ENCODE measurements at places on chromosomes 12 and 14.

DNA sequence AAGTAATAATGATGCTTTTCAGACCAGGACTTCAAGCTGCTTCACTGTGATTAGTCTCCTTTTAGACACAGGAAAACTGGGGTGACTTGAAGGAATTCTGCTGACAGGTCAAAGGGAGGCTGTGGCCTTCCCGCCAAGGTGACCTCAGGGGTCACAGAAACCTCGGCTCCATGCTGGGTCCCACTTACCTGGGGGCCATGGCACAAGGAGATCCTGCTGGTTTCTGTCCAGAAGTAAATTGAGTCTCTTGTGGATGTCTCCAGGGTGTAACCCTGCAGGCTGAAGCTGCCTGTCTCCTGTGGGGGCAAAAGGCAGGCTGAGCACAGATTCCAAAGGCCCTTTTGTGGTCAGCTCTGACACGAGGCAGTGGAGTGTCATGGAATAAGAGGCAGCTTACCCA lies 138.7 kb upstream of the MED13L start:
- no peak for DNase-seq

- no peak for DNase-seq
Observed at GRCh38 chr14:72024043-72024407, 91.8 kb downstream of the RGS6 start.

- no peak for DNase-seq
Observed at GRCh38 chr14:73162251-73162650, 25.9 kb downstream of the PSEN1 start.

- no peak for DNase-seq
Observed at GRCh38 chr12:111894556-111894955, 52.5 kb downstream of the MAPKAPK5 start.

- peak; percentile 76 for DNase-seq
Observed at GRCh38 chr12:131710464-131711457, at the start of gene SFSWAP. TSS of gene SFSWAP (plus strand) at chr12:131711090. CDS start at chr12:131711230, 140 bp downstream.

- DNase-seq: no peak
Observed at GRCh38 chr14:99171396-99171795, 100.6 kb downstream of the BCL11B start.

GRCh38 chr12:31531893-31532292 lies 59.0 kb downstream of the DENND5B start:
- no peak for DNase-seq

DNA sequence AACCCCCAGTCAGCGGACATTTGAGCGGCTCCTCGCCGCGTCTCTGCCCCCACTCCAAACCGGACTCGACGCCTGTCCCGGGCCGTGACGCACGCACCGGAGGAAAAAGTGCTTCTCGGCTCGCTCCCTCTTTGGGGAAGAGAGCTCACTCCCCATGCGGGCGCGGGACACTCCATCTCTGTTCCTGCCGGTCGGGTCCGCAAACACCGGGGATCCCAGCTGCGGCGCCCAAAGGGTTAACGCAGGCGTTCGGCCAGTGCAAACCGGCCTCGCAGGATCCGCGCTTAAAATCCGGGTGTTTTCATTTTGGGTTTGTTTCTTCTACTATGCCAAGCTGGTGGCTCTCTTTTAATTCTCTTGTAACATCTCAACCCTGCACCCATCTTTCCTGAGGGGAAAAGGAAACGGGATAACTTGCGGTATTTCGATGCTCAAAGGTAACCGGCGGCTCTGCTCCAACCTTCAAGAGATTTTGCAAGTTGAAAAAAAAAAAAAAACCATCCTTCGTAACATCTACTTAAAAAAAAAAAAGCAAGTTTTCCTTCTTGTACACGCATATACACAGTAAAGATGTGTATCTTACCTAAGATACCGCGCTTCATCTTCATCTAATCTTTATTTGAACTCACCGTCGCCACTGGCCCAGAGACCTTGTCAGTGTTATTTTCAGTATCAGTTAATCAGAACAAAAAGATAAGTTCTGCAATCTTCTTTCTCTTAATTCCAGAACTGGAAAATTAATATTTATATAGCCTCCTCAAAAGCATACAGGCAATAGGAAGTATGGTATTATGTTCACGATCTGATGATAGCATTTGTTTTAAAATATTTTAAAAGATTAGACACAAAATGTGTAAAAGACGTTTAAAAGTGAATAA lies 1.6 kb upstream of the ATP2B1 start:
- no peak for DNase-seq

GRCh38 chr14:99260587-99261551 lies 11.1 kb downstream of the BCL11B start:
- no peak for DNase-seq

DNA sequence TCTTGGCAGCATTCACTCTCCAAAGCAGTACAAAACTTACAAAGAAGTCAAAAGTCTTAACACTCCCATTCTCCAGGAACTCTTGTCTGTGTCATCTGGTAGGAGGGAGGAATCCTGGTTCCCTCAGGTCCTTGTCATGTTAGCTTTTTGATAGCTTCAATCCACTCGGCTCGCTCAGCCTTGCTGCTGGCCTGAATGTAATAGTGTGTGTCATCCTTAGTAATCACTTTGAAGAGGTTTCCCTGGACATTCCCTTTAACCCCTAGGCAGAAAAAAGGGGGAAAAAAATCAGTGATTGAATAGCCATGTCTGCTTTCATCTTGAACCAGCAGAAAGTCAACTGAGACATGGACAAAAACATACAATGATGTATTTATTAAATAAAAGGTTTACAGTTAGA lies 24.8 kb downstream of the PLEK2 start:
- no peak for DNase-seq

DNA sequence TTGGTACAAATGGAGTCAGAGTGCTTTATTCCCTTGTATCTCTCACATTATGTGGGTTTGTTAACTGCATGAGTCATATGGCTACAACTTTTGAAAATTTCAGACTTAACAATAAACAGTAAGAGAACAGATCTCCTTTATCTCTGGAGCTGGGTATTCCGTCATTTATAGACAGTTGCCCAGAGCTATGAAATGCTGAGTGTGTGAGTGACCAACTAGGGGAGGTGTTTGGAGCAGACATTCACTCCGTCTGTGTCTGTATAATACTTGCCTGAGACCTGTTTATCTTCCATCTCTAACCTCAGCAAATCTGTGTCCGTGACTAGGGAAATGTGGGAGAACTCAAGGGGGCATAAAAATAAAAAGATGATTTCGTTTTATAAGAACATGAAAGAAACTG lies 279.9 kb upstream of the FAR2 start:
- DNase-seq: no peak

GRCh38 chr14:34072921-34073320 lies 122.0 kb upstream of the EGLN3 start:
- no peak for DNase-seq

- peak; percentile 24 for DNase-seq
Observed at GRCh38 chr14:64387232-64387781, 846 bp upstream of the MTHFD1 start.

DNA sequence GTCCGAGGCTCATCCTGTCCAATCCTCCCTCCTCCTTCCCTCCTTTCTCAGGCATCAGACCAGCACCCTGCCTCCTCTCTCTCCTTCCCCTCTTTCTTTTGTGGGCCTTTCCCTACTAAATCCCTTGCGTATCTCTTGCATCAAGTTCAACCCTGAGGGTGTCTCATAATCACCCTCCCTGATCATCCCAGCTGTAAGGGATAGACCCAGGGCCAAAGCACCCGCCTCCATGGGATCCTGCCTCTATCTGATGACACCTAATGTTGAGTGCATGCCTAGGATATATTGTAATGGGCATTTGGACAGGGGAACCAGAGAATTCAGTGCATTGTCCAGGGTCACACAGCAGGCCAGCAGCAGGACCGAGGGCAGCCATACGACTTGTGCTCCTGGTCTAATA lies 84.9 kb downstream of the PHETA1 start:
- DNase-seq: no peak

- peak; percentile 92 for DNase-seq
Observed at GRCh38 chr12:65603438-65604351, 220.6 kb upstream of the HMGA2 start.

DNA sequence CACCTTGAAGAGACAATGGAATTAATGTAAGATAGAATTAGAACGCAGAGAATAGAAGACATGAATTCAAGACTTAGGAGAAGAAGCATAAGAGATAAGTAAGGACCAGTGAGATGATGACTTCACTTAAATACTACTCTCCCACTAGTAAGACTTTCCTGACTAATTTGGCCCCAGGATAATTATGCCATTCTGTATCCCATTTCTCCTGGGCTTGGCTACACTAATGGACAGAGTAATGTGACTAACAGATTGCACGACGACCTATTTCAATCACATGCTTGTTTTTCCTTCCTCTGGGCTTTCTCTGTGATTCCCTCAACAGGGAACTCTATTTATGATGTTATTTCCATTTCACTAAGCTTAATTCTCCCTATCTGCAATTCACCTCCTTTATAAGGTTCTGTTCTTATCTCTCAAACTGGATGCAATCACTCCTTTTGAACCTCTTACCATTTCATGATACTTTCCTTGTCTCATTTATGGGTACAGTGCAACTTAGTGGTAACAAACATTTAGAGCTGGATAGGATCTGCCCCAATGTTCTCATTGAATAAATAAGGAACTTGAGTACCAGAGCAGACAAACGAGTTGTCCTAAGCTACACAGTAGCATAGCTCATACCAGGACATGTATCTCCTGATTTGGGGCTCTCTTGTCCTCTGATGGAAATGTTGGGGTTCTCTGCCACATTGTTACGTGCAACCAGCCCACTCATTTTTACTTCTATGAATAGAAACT lies 102.7 kb downstream of the BTG1 start:
- DNase-seq: no peak

DNA sequence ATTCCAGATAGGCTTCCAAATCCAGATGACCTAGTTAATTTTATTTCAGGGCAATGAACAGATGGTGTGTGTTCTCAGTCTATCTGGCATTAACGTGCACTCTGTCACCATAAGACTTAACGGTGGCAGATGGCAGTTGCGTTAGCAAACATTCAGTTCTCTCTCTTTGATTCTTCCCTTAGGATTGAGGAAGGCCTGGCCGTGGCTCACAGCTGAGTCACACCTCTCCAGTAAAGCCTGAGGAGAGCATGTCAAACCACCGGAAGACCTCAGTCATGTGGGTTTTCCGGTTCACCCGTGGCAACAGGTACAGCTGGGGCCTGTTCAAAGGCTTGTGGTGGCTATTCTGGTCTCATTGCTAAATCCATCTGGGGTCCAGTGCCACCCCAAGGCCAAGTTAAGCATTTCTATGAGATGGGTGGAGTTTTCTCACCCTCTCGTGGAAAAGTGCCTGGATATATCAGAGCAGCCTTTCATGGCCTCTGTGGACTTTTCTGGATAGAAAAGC lies 545.1 kb upstream of the ATP2B1 start:
- peak; percentile 10 for DNase-seq

GRCh38 chr14:89379006-89379405 lies 38.0 kb downstream of the FOXN3 start:
- DNase-seq: no peak

DNA sequence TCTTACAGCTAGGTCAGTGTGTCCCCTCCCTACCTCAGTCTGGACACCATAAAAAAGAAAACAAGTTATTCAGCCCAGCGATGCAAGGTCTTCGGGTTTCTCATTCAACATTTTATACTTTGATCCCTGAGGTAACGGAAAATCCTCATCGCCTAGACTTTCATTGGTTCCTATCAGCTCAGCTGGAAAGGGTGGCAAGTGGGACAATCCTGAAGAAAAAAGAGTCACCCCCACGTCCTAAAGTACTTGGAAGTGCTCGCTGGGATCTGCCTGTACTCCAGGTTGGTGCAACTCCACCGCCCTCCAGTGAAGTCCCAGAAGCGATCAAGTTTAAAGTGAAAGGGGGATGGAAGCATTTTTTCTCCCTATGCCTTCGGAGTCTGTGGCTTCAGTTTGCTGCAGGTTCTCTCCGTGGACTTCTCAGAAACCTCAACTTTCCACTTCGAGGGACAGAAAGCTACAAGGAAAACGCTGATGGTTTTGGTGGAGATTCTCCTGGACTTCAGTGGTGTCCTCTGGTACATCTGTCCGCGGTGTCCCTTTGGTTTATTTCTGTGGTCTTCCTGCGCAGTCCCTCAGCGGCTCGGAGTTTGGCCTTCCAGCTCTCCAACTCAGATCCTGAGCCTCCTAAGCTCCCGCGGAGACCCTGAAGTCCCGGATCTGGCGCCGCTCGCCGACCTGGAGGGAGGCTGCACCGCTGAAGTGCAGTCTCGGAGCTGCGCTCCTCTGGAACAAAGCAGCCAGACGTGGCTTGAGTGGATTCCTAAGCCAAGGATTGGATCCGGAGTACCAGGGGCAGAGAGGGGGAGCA lies 1.8 kb upstream of the LRFN5 start:
- peak; percentile 71 for DNase-seq

DNA sequence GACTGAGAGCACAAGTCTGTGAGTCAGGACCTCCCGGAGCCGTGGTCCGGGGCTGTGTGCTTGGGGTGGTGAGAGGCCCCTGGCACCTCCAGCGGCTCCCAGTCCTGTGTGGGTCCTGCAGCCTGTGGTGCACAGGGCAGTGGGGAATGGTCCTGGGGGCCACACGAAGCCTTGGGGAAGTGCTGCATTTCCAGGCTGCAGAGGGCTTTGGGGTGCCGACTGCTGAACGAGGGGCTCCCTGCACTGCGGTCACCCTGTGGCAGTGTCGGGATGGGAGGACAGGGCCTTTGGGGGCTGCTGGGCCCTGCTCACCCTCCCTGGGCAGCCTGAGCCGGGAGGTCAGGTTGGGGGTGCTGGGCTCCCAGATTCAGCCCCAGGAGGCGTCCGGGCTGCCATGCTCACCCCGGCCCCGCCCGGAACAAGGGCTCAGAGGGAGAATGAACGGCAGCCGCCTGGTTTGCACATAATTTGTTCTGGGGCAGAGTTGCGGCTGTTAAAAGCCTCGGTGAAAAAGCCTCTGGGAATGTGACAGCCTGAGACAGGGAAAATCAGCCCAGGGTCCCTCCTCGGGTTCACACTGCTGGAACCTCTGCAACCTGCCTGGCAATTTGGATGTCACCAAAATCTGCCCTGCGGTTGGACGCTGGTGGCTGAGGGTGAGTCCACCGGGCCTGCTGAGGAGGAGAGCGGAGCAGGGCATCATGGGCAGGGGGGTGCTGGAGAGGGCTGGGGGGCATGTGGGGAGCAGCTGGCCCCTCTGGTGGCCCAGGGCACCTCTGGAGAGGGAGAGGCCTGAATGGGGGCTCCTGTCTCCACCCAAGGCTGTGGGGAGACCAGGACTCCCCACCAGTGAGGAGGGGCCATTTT lies 109.2 kb downstream of the KIF26A start:
- DNase-seq: no peak

GRCh38 chr14:92122351-92122677 lies 545 bp downstream of the CPSF2 start:
- DNase-seq: peak; percentile 9

- DNase-seq: no peak
Observed at GRCh38 chr14:59926534-59926933, 6.6 kb downstream of the LRRC9 start.

DNA sequence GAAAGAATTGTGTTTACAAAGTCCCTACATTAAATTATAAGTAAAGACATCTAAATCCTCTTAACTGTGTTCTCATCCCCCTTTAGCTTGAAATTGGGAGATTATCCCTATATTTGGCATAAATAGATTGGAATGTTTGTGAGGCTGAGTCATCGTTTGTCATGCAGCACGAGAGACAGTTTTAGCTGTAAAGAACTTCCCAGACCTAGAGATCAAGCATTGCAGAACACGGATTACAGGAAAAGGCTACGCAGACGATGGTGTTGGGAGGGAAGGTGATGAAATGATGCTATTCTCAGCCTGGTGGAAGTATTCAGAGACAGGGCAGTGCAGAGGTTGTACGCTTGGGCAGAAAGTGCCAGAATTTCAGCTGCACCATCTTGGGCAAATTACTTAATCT lies 93.8 kb downstream of the PTPRB start:
- peak; percentile 77 for DNase-seq

GRCh38 chr12:113260127-113260526 lies 38.9 kb downstream of the TPCN1 start:
- DNase-seq: no peak

GRCh38 chr14:50312734-50313054 lies 570 bp downstream of the DMAC2L start:
- no peak for DNase-seq

Measured in fibroblast of gingiva (primary cell).